ENCODE measurements at places on chromosomes 11 and 22.

DNA sequence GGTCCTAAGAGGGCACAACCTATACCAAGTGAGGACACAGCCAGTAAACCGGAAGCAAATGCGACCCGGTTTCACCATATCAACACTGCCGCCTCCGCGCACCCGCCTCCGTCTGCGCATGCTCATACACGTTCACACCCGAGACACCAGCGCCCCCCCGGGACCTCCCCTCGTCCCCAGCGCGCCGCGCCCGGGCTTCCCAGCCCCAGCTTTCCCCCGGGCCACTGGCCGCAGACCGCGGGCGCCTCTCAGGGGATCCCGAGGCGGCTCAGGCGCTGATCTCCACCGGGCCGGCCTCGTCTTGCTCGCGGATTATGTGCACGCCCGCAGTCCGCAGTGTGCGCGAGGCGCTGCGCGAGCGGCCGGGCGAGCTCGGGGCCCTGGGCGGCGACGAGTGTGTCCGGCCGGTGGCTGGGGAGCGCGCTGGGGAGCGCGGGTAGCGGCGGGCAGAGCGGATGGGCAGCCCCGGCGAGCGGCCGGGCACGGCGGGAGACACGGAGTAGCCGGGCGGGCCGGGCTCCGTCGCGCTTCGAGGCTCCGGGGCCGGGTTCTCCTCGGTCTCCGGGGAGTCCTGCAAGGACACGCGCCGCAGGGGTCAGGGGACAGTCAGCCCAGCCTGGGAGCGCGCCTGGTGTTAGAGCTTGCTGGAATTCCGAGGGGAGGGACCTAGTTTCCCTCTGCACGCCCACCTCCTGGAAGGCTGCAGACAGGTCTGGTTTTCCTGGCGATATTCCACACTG lies 2.0 kb downstream of the HEPN1 start:
- DNase-seq: no peak

DNA sequence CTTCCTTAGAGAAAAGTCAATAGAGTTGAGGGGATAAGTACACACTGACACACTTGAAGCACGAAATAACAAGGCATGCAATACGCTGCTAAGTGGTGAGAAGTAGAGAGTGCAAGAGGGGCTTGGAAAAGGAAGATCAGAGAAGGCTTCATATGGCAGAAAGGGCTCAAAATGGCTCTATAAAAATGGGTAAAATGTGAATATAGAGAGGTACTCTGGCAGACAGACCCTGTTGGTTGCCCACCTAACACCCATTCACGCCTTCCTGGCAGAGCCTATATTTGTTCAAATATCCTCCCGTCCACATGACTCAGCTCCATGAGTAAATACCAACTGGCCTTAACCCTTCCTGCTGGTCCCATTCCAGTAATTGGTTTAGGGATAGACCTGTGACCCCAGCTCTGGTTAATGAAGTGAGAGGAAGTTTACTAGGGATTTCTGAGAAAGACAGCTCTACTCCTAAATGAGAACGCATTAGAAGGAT lies 38.9 kb upstream of the CCDC34 start:
- no peak for DNase-seq

GRCh38 chr11:134634897-134635831 lies 223.1 kb upstream of the B3GAT1 start:
- DNase-seq: no peak

GRCh38 chr22:43438666-43439347 lies 27.0 kb downstream of the MPPED1 start:
- no peak for DNase-seq

DNA sequence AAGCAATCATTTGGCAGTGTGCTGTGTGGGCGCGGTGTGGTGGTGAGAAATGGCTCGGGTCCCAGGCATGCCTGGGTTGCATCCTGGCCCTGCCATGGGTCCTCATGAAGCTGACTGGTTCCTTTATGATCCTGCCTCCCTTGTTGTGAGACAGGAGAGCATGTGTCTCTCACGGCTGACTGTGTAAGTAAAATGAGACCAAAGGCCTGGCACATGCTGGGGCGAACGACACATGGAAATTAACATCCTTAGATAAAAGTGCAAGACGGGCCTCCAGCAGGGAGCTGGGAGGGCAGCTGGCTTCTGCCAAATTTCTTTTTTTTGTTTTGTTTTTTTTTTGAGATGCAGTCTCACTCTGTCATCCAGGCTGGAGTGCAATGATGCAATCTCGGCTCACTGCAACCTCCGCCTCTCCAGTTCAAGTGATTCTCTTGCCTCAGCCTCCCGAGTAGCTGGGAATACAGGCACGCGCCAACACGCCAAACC lies 9.4 kb upstream of the FBLN1 start:
- no peak for DNase-seq

DNA sequence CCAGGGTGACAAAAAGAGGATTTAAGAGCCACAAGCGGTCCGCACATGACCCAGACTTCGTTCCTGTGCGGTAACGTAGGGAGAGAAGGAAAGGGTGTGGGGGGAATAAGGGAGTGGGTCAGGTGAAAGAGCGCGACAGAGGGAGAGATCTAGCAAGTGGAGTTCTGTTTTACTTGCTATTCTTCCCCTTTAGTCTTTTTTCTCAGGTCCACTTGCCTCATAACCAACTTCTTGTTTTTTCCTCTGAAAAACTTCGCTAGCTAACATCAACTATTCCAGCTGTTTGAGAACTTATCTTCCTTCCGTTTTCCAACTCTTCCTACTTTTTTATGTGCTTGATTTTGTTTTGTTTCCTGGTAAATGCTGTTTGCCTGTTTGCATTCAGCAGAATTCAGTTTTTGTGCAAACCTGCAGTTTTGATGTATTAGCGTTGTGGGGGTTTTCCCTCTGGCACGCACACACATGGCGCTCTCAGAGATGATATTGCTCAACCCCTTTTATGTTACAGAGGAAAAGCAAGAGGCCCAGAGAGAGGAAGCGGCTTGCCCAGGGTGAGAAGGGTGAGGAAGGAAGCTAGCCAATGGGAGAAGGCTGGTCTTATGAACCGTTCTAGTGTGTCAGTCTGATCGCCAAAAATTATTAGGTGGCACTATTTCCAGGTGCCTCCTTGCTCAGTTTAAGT lies 592 bp upstream of the CTSC start:
- no peak for DNase-seq

DNA sequence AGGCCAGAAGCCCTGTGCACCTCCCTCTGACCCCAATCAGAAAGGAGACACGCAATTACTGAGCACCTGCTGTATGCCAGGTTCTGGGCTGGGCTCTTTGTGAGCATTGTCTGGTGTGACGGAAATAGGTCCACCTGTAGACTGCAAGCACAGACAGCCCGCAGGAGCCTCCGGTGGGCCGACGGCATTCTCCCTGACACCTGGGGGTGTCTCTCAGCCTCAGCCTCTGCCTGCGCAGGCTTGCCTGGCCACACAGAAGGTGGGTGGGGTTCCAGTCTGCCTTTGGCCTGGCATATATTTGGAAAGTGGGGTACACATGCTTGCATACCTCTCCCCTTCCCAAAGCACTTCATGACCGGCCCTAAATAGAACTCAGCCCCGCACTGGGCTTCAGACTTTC lies 129.3 kb downstream of the BUD13 start:
- no peak for DNase-seq
